ENCODE measurements at places on chromosomes 12 and 14.

GRCh38 chr14:41839661-41840060, 233.0 kb downstream of the LRFN5 start:
- no peak for DNase-seq

GRCh38 chr14:38721822-38722431, 381.1 kb downstream of the SEC23A start:
- DNase-seq, result no peak

DNA sequence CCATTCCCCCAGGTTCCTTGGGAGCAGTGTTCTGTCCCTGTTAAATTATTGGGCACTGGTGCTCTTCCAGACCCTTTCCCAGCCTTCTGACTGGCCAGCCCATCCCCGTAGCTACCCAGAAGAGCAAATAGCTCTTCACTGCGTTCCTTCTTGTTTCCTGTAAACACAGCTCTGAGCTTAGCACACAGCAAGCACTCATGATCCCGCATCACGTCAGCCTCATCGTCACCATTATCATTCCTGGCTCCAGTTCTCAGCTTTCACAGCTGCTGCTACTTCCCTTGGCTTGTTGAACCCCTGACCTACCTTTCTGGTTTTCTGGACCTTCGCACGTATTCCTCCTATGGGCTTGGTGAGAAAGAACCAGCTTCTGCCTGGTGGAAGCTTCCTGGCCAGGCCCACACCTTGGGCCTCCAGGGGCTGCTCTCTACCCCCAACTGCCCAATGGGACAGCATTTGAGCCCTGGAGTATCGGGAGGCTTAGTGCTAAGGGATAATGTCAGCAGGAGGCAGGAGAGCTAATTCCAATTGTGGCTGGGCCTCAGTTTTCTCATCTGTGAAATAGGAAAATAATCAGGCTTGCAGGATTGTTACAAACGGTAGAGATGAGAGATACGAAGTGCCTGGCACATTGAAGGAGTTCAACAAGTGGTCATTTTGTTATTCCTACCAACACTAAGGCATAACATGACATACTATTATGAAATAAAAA, 22.6 kb upstream of the PAPOLA start:
- DNase-seq, result no peak

DNA sequence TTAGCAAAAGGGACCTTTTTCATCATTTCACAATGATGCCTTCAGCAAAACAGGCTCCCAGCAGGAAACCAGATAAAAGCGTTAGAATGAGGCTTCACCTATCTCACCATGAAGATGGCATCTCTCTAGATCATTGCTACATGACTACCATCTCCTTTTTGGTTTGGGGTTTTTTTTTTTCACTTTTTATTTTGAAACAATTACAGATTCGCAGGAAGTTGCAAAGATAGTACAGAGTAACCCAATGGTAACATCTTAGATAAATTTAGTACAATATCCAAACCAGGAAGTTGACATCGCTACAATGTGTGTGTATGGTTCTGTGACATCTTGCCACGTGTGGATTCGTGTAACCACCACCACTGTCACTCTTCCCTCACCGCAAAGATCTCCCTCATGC, 22.3 kb upstream of the PWP1 start:
- no peak for DNase-seq

- no peak for DNase-seq
Observed at GRCh38 chr12:47123730-47124129, 44.0 kb upstream of the AMIGO2 start.

- no peak for DNase-seq
Observed at GRCh38 chr12:113164014-113164413, 14.5 kb downstream of the CFAP73 start.

DNA sequence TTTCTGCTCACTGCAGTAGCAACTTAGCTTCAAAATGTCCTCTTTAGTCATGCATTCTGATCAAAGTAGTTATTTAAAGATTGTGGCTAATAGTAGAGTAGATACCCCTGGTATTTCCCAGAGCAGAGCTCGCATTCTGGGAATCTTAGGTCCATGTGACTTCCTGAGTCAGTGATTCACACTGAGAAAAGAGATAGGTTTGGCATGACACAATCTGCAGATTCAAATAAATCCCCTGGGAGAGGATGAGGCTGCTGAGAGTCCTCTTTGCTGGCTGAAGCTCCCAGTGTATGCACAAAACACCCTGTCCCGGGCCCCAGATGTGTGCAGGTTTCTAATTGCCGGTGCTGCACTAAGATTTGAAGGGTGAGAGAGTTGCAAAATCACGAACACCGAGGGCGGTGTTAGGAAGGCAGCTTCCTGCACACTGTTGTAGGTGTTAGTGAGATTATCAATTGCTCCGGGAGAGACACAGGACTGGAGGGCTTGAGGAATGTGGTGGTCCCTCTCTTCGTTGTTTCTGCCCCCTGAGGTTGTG, 233.2 kb downstream of the NRXN3 start:
- no peak for DNase-seq

- DNase-seq, result no peak
Observed at GRCh38 chr12:49539406-49540228, 787 bp downstream of the KCNH3 start.

- DNase-seq, result no peak
Observed at GRCh38 chr12:39329018-39329417, 113.9 kb downstream of the KIF21A start.

GRCh38 chr12:41992692-41993215, 151.9 kb downstream of the GXYLT1 start:
- no peak for DNase-seq

- no peak for DNase-seq
Observed at GRCh38 chr12:67446716-67447115, 177.6 kb downstream of the CAND1 start.

DNA sequence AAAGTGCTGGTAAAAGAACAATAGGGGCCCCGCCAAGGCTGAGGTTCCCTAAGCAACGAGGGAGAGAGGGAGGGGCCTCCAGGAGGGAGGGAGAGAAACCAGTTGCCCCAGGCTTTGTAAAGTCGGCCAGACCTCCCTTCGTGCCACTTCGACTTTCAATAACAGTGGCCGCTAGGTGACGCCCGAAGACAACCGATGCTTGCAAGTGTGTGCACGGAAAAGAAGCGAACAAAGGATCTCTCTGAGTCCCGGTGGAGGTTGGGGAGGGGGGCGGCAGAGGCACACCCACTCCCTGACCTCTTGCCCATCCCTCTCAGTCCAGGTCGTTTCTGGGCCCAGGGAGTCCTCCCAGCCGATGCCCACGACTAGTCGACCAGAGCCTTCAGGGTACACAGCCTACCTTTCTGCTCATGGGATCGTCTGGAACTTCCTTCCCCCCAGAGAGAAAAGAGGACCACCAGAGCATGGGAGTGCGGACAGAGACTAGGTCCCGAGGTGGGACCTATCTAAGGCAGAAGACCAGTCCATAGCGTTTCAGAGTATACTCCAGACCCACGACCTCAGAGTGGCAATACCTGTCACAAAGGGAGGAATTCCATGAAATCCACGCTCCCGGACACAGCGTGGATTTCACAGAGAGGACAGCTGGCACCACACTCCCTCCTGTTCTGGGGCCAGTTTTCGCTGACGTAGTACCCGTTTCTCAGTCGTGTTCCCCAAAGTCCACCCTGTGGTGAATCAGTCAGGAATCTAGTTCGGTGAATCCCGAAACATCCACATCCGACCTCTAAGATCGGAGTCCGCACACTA, 262.7 kb upstream of the ALG10B start:
- no peak for DNase-seq

DNA sequence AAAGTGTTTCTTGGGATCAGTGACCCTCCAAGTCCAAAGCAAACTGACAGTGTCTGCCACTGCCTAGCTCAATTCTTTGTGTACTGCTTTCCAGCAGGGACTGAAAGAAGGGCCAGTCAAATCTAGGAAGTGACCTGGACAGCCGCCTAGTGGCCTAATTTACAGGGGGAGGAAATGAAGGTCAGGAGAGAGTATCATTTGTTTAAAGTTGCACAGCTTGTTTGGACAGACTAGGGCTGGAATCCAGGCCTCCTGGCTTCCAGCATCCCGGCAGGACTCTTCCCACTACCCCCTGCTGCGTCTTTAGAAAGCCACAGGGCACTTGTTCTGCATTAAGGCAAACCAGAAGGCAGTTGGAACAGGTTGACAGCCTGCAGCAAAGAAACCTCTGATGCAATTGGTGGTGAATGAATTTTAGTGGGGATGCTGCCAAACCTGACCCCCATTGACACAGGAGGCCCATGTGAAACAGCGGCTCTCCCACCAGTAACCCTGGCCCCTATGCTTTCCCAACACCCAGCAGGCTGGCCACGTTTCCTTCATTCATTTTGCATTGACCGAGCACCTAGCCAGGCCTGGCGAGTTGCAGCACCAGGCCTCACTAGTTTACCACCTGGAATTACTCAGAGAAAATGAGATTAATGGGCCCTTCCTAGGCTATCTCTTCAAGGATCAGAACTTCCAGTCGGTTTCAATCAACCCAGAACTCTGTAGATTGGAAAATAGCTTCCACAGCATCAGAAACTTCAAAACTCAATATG, 28.2 kb downstream of the GALNT16 start:
- DNase-seq, result no peak

DNA sequence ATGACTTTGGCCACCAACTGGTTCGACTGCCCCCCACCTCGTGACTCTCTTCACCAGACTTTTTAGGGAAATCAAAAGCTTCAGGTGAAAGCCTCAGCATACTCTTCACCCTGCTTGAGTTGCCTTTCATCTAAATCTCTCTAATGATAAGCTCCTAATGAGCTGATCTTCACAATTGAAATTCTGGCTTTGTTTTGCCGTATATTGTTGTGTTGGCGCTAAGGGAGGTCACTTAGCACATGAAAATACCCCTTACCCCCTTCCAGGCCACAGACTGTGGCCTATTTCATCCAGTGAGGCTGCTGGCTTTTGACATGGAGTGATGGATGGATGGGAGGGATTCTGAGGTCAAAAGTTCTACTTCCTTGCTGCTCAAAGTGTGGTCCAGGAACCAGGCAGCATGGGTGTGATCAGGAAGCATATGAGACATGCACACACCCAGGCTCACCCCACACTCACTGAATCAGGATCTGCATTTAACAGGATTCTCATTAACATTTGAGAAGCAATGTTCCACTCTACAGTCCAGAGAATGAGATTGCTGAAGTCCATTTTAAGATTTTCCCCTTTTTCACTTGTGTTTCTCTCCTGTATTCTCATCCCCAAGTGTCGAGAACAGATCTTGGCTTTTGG, 131.4 kb downstream of the DACT1 start:
- no peak for DNase-seq

GRCh38 chr12:18479256-18479655, 217.9 kb downstream of the PIK3C2G start:
- no peak for DNase-seq

GRCh38 chr12:24810378-24810777, 138.5 kb downstream of the BCAT1 start:
- no peak for DNase-seq

- DNase-seq, result no peak
Observed at GRCh38 chr14:65478596-65478995, 66.1 kb downstream of the FUT8 start.

DNA sequence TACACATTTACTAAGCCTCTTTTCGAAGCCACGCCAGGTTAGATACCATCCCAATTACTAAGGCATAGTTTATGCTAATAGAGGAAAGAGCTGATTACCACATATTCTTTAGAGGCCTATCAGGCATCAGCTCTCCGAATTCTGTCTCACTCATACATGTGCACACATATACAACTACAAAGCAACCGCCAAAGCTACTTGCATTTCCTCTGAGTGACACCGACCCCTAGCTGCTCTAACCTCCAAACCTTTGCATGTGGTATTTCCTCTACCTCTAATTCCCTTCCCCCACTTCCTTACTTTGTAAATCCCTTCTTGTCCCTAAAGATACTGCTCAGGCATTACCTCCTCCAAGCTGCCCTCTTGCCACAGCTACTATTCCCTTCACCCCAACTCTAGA, 107.2 kb downstream of the DUSP6 start:
- DNase-seq, result no peak

DNA sequence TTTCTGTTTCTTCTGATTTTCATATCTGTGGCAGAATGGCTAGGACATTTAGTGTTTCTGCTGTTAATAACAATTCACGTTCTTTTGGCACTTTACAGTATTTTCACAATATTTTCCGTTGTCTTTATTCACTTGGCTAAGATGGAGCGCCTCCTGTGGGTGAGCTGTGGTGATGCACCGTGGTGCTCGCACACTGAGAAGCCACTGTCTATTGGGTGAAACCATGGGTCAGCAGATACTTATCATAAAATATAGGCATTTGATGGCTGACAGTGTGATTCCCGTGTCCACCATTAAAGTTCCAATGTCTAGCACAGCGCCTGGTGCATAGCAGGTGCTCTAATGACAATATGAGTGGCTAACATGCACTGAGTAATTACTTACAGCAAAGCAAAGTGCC, 141.8 kb downstream of the VRK1 start:
- DNase-seq, result no peak

GRCh38 chr12:3150931-3151835, 74.0 kb downstream of the TSPAN9 start:
- DNase-seq, result no peak

DNA sequence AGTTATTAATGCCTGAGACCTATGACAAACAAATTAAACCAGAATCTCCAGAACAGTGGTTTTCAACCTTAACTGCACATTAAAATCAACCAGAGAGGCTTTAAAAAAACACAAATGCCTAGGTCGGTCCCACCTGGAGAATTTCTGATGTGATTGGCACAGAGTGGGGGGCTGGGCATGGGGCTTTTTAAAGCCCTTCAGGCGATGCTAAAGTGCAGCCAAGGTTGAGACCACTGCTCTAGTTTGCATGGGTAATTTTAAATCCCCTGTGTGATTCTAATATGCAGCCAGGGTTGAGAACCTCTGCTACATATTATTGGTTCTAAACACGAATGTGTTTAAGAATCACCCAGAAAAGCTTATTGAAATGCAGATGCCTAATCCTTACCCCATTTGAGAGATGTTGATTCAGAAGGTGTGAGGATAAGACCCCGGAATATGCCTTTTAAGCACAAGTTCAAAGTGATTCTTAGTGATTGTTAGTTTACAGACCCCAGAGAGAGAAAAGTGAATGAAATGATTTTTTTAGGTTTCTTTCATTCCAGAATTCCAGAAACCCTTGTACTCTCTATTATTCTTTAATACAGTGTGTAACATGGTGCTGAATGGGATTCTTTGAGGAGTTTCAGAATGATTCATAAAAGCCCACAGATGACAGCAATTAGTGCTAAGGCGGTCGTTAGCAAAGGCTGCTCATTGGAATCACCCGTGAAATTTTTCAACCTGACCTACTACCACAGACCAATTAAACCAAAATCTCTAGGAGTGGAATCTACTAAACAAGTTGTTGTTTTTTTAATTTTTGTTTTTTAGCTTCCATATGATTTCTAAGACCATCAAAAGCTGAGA, 44.9 kb downstream of the LIN7A start:
- DNase-seq, result no peak

DNA sequence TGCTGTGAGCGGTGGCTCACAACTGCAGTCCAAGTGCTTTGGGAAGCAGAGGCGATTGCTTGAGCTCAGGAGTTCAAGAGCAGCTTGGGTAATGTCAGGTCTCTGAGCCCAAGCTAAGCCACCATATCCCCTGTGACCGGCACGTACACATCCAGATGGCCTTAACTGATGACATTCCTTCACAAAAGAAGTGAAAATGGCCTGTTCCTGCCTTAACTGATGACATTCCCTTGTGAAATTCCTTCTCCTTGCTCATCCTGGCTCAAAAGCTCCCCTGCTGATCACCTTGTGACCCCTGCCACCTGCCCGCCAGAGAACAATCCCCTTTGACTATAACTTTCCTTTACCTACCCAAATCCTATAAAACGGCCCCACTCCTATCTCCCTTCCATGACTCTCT, 48.6 kb downstream of the SLC25A47 start:
- no peak for DNase-seq

All from cortex of kidney (tissue), 1 donor.